ENCODE measurements at places on chromosomes 6 and 20.

- no peak for DNase-seq
Measured at GRCh38 chr20:59071216-59071615, 28.6 kb upstream of the PRELID3B start.

DNA sequence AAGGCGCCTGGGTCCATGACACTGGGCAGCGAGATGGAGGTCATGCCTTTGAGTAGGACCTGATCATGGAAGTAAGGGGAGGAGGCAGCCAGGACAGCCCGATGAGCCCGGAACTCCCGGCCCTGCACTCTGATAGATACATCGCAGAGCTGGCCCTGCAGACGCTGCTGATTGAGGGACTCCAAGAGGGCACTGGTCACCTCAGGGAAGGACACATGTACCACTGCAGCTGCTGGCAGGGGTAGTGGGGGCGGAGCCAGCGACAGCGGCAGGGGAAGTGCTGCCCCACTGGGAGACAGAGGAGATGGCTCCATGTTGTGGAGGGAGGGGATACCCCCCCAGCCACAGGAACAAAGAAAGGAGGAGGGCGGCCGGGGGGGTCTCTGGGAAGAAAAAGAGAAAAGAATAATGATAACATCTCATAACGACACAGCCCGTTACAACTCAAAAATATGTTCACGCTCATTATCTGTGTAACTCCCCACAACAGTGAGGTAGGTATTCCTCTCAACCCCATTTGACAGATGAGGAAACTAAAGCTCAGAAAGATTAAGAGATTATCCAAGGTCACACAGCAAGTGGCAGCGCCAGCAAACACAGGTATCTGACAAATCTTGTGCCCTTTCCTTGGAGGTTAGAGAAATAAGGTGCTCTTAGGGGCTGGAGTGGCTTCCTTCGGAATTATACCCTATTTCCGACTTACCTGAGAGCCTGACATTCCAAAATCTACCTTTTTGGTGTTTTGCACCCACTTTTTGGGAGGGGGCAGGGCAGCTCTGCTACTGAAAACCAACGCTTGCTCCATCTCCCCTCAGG, 733 bp downstream of the ZBTB22 start:
- no peak for DNase-seq

GRCh38 chr6:43302126-43302525, 4.1 kb downstream of the SLC22A7 start:
- no peak for DNase-seq

- no peak for DNase-seq
Measured at GRCh38 chr20:35909176-35909575, 45.1 kb downstream of the SCAND1 start.

- no peak for DNase-seq
Measured at GRCh38 chr6:142605922-142606485, 304.2 kb downstream of the ADGRG6 start.

- DNase-seq: no peak
Measured at GRCh38 chr6:96611342-96611991, 48.5 kb downstream of the FHL5 start.

- no peak for DNase-seq
Measured at GRCh38 chr6:32046450-32047083, 8.4 kb downstream of the CYP21A2 start.

- peak; percentile 59 for DNase-seq
Measured at GRCh38 chr6:163860287-163861081, 446.0 kb downstream of the QKI start.

- DNase-seq: no peak
Measured at GRCh38 chr6:144809120-144809519, 524.0 kb downstream of the UTRN start.

- DNase-seq: no peak
Measured at GRCh38 chr6:83198486-83199172, 5.5 kb downstream of the RWDD2A start.

DNA sequence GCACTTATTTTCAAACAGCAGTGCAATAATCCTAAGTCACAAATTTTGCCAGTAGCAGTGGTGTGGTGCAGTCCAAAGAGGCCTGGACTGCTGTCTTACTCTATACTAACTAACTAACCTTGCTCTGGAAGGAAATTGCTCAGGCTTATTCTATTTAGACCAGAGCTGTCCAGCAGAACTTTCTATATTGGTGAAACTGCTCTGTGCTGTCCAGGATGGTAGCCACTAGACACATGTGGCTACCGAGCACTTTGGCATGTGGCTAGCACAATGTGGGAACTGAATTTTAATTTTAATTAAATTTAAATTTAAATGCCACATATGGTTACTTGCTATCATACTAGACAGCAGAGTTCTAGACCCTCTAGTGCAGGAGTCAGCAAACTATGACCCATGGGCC, 27.1 kb upstream of the FBXO9 start:
- no peak for DNase-seq

GRCh38 chr6:56860475-56860874, 94.4 kb upstream of the BEND6 start:
- no peak for DNase-seq

- no peak for DNase-seq
Measured at GRCh38 chr20:48689388-48689787, 138.4 kb downstream of the PREX1 start.

GRCh38 chr6:12628327-12628726, 88.2 kb upstream of the PHACTR1 start:
- no peak for DNase-seq

DNA sequence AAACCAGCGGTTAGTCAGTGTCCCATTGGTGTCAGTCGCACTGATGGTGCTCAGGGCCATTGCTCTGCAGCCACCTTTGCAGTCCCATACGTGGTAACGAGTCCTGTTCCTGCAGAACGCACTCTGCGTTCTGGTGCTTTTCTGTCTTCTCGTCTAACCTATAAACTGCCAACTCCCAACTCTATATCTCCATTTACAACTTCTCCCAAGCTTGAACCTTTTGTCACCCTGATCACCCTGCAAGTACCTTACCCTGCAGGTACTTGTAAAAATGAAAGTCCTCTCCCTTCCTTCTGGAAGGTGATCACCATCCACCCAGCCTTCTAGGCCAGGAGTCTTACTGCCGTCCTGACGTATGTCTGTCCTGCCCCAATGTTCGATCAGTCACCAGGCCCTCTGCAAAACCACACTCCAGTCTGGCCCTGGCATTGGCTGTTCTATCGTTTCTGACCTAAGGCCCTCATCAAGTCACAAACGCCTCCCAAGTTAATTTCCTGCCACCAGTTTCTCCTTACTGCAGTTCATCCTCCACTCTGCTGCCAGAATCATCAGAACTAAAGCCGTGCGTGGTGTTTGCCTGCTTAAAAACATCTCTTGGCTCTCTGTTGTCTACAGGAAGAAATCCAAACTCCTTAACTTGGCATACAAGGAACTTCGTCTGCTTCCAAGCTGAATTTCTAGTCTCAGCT, 7.9 kb downstream of the RREB1 start:
- no peak for DNase-seq

DNA sequence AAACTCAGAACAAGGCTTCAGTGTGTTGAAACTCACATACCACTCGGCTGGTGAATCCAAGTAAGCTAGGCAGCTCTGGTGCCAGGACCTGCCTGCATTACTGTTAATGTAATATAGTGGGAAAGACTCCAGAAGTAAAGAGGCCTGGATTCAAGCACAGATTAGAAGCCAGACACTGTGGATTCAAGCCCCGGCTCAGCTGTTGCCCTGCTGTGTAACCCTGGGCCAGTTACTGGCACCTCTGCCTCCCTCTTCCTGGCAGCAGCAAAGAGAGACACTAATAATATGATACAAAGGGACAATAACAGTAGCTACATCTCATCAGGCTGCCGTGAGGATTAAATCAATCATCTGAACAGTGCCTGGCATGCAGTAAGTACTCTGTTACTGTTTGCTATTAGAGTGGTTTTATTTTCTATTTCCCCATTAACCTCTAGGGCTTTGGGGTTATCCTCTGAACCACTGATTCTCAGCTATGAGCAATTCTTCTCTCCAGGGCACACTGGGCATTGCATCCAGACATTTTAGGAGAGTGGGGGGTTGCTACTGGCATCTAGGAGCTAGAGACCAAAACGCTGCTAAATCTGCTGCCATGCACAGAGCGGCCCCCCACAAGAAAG, 92.9 kb downstream of the ZMYND8 start:
- no peak for DNase-seq

DNA sequence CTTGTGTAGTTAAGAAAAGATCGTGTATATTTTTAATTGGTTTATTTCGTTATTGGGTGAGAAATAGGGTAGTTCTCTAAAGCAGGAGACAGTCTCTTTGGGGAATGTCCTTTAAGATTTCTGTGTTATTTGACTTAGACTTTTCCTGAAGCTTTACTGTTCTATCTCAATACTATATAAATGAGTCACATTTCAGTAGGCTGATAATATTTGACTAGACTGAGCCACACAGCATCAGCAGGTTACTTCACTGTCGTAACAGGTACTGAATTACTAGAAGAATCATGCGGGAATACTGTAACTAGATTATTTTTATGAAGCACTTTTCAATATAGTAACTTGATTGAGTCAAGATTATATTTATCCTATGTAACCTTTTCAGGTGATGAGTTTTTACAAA, 1.4 kb downstream of the SMAP1 start:
- no peak for DNase-seq

GRCh38 chr20:61957961-61958715, 107.5 kb downstream of the TAF4 start:
- no peak for DNase-seq

DNA sequence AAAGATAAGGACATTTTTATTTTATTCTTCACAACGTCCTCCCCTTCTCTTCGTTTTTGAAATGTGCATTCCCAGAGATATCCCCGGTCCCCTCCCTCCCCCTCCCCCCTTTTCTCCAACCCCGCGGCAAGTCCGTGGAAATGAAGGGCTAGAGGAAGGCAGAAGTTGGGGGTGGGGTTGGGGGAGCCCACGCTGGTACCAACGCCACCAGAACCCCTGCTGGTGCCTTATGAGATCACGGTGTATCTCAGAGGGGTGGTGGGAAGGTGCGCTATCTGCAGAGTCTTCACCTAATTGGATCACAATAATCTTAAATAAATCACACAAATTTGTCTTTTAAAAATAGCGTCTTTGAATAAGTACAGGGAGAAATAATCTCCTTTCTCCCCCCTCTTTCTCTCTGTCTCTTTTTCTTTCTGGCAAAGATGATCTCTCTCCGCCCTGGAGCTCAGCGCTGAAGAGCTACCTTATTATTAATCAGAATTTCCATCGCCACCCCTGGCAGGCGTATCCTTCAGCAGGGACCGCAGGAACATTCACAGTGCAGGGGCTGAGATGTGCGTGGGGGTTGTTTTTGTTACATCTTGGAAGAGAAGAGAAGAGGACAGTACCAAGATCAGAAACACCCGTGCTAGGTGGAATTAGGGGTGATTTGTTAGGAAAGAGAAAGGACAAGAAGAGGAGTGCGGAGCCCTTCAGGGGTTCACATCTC, 915 bp downstream of the CLVS2 start:
- no peak for DNase-seq

- no peak for DNase-seq
Measured at GRCh38 chr6:144899161-144899560, 614.0 kb downstream of the UTRN start.

- DNase-seq: no peak
Measured at GRCh38 chr20:61052195-61052750, 199.8 kb upstream of the CDH4 start.

DNA sequence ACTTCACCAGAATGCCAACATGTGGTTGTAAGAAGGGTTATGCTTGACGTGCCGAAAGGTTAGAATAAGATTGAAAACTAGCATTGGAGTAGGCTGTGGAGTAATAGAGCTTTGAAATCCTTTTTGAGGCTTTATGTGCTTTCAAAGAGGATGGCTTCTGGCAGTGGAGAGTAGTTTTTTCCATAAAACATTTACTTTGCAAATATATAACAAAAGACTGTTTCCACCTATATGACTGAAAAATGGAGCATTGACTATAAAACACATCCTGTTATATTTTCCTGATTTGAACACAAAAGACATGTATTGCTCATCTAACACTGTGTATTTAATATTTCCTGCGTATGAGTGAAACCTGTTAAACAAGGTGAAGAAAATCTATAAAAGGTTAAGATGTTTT, 38.8 kb downstream of the ZFAND3 start:
- no peak for DNase-seq

DNA sequence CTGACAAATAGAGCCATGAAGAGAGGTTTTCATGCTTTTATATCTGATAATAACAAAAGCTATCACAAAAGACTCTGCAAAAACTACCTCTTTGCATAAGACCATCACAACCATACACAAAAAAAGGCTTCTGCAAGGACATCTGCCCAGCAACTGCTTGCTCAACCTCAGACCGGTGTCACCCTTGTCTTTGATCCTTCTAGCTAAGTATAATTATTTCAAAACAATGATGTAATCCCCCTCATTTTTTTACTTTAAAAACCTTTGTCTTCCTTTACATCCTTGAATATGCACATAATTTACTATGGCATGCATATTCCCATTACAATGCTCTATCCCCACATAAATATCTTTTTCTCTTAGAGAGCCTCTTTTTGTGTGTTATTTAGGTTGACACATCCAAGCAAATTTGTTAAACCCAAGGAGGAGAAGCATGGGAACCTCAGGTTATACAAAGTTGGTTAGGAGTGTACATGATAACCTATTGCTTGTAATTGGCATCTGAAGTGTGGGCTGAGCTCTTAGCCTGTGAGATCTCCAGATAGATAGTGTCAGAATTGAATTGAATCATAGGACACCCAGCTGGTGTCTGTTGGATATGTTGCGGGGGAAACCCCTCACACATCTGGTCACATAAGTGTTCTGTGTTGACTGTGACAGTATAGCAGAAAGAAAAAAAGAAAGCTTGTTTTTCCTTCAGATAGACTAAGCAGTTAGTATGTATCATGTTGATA, 20.7 kb upstream of the CGA start:
- no peak for DNase-seq

GRCh38 chr6:157223021-157223430, 100.3 kb downstream of the TMEM242 start:
- peak; percentile 64 for DNase-seq

DNA sequence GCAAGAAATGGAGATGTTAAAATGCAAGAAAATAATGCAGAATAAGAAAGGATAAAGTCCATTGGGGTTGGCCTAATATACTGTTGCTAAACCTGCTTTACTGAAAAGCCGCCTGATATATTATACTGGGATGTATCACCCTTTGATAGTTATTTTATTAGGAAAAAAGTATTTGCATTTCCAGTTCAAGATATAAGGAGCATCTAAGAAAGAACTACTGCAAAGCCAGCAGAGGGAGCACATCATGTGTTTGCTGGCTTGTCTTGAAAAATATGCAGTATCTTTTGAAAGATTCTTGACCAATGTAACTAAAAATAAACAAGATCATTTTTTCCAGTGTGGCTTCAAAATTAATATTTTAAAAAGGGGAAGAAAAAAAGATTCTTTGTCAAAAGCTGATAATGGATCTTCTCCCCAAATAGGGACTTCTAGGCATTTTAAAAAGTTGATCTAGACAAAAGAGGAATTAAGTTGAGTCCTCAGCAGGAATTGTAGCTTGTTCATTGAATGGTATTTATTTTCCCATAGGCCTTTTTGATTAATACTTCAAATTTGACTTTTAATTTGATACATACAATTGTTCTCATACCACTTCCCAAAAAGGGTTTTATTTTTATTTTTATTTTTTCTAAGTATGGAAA, 214.9 kb downstream of the ZFAND3 start:
- DNase-seq: no peak

Data from GDM1 (cell line).